ENCODE measurements at places on chromosomes 6 and 20. TPM values are rescaled to one million over a fixed set of nuclear protein-coding genes. Genes with fewer than 3 reads are reported as not detected.

GRCh38 chr20:46639587-46639986 is 11.7 kb downstream of the SLC13A3 start:
- no peak overlapping the region for H3K27ac ChIP-seq
- H3K27me3 ChIP-seq = peaks cover 9% of the 10 kb centered on the region
- H3K4me3 ChIP-seq = no peak overlapping the region
- no peak for DNase-seq

GRCh38 chr6:56746767-56747504 is 104.2 kb upstream of the DST start:
- DNase-seq = no peak
- H3K4me1 ChIP-seq = peaks cover 15% of the 10 kb centered on the region
- H3K27me3 ChIP-seq = no peaks in the 10 kb centered on the region
- no peak overlapping the region for H3K4me3 ChIP-seq
- H3K36me3 ChIP-seq = no peaks in the 10 kb centered on the region

DNA sequence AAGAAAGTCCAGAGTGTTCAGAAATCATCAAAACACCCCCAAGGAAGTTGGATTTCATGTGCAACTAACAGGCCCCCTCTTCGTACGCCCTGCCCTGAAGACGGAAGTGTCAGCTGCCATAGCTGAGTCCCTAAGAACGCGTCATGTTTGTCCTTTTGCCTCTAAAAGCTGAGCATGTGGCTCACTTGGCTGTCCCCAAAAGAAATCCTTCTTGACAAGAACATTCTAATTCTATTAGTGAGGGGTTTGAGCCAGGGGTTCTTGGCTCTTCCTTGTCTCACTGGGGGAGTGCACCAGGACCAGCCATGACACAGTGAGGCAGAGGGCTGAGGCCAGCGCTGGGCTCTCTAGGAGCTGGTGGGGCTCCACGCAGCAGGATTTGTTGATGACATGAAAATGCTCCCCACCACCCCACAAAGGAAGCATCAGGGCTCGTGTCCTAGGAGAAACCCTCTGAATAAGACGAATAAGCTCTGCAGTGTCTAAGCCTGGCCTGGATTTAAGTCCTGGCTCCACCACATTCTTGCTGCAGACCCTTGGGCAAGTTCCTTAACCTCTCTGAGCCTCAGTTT is 20.0 kb upstream of the SPO11 start:
- DNase-seq = no peak
- peaks cover 38% of the 10 kb centered on the region for H3K27me3 ChIP-seq
- H3K4me3 ChIP-seq = no peak overlapping the region
- H3K4me1 ChIP-seq = no peaks in the 10 kb centered on the region
- H3K27ac ChIP-seq = no peak overlapping the region

Gene SLC24A3
- total RNA-seq = 0.38 TPM

DNA sequence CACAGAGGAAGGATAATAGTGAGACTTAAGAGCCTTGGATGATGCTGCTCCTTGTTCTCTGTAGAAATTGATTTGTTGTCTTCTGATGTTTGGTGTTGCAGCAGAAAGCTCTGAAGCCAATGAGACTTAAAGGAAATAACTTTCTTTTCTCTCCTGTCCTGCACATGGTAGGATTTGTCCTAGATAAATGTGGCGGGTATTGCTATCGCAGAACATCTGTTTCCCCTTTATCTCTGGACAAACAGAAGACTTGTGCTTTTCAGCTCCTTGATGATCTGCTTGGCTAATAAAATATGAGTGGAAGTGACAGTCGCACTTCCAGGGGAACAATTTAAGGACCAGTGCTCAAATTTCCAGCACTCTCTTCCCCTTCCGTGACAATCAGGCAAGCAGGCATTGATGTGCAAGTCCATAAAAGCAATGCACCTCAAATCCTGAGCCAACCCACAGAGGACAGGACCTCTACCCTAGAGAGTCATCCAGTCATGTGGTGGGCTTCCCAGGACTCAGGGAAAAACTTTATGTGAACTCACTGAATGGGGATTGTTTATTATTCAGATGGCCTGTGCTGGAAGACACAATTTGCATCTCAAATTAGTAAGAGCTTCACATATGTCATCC is 9.9 kb upstream of the NCR2 start:
- H3K36me3 ChIP-seq = no peaks in the 10 kb centered on the region
- H3K4me1 ChIP-seq = no peaks in the 10 kb centered on the region
- DNase-seq = no peak
- H3K27ac ChIP-seq = no peak overlapping the region
